ENCODE measurements at places on chromosomes 4 and X.

DNA sequence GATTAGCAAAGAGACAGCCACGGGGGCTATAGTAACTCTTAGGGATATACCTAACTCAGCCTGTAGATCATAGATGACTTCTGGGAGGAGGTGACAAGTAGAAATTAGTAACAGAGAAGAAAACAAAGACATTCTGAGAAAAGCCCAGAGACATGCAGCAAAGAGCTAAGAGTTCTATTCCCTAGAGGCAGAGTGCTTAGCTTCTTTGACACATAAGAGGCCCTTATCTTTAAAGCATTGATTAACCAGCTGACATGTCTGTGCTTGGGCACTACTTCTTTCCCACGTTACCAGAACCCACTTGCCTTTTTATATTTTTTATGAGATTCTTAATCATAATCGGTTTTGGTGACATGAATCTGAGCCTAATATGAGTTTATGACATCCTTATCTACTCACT is 179.5 kb downstream of the GABRB1 start:
- no peak for DNase-seq

- DNase-seq, result no peak
Observed at GRCh38 chrX:44731160-44731559, 112.7 kb upstream of the DUSP21 start.

DNA sequence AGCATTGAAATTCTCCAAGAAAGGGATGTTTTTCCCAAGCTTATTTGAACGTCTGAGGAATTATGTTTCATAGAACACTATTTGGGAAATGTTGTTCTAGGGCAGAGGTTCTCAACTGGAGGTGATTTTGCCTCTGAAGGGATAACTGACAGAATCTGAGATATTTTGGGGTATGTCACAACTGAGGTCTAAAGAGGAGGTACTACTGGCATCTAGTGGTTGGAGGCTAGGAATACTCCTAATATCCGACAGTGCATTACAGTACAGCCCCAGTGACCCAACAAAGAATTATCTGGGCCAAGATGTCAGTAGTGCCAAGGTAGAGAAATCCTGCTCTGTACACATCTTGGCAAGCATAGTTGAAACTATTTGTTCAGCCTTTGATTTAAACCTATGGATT is 6.4 kb downstream of the HSPA4L start:
- DNase-seq, result no peak

- DNase-seq, result no peak
Observed at GRCh38 chr4:60122820-60123219, 1077.3 kb upstream of the ADGRL3 start.

DNA sequence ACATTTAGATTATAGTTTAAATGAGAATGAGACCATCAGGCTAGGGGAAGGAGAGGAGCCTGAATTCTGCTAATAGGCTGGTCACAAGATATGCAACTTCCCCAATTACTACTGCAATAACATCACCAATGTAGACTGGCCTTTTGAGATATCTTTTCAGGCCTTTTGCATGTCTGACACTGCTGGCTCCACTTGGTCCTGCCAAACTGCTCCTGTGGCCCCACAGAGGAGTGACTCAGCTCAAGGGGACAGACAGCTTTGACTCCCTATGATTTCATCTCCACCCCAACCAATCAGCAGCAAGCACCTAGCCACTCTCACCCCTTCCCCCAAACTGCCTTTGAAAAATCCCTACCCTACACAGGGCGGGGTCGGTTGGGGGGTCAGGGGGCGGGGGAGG is 22.8 kb downstream of the GPRIN3 start:
- no peak for DNase-seq

GRCh38 chr4:76058888-76059426 is 15.6 kb upstream of the ART3 start:
- no peak for DNase-seq

GRCh38 chr4:36280555-36280954 is 861 bp upstream of the DTHD1 start:
- DNase-seq, result no peak

DNA sequence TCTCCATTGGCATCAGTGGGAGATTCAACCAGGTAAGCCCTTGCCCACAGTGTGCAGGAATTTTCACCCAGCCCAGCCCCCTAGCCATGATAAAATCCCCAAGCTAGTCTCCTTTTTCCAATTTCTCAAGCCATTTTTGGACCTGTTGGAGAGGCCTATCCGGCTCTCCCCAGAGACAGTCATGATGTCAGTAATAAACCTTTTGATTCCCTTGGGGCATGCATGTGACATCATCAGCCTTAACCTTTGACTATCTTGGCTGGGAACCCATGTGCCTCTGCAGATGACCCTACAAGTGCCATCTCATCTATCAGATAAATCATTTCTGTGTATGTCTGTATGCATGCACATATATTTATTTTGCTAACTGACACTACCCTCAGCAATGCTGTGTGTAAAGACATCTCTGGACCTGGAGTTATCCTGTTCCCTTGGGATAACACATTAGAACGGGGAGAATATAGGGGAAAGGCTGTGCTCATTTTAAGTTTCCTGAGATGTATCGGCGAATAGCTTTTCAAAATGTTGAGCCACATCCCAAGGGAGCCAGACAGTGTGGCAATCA is 51.0 kb downstream of the CYTL1 start:
- no peak for DNase-seq

GRCh38 chrX:2577844-2578466 is 77.2 kb upstream of the DHRSX start:
- DNase-seq, result no peak

GRCh38 chr4:2942037-2942531 is 21.1 kb downstream of the NOP14 start:
- no peak for DNase-seq

GRCh38 chr4:109821185-109821584 is 5.6 kb downstream of the GAR1 start:
- no peak for DNase-seq

GRCh38 chr4:99859618-99860017 is 34.6 kb downstream of the LAMTOR3 start:
- DNase-seq, result no peak

DNA sequence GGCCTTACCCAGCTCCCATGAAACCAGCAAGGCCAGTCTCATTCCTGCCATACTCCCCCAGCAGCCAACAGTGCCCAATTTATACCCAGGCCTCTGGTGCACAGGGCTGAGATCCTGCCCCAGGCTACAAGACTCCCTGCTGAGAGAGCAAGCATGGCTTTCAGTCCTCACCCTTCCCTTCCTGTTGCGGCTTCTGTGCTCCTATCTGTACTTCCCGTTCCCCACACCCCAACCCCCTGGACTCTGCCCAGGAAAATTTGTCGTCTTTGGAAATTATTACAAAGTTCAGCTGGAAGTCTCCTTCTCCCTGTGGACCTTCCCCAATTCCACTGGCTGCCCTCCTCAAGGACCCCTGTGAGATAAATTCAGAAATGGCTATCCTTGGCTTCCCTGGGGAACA is 84.1 kb upstream of the GK2 start:
- DNase-seq, result no peak

- no peak for DNase-seq
Observed at GRCh38 chrX:84724576-84724975, 222.3 kb upstream of the HDX start.

DNA sequence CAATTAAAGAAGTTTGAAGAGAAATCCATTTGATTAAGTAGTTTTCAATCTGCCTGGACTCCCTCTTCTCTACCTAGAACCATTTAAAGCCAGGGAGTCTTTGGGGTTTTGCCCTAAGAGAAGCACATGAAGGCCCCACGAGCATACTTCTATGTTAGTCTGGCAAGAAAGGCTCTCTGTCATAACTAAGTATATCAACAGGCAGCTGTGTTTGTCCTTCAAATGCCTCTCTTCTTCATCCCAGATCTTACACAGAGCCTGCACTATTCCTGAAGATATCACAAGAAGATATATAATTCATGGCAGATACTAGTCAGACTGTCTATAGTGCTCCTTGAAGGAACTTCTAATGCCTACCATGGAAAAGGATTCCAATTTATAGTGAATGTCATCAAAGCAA is 206.2 kb downstream of the PRDM5 start:
- no peak for DNase-seq

DNA sequence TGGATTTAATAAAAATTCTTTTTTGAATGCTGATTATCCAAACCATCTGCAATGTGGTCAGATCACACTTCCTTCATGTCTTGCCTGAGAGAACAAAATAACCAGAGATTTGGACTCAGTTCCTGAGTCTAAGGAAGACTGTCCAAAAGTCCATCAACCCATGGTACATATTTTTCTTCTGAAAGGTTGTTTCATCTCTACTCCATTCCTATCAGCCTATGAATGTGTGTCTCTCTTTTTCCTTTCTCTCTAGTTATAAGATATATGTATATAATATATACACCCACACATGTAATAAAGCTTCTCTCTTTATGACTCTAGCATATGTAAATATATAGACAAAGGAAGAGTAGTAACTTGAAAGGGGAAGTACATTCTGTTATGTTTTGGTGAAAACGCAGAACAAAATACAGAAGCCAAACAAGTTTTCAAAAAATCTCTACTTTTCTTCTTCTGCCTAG is 226.9 kb downstream of the ARHGAP24 start:
- no peak for DNase-seq

DNA sequence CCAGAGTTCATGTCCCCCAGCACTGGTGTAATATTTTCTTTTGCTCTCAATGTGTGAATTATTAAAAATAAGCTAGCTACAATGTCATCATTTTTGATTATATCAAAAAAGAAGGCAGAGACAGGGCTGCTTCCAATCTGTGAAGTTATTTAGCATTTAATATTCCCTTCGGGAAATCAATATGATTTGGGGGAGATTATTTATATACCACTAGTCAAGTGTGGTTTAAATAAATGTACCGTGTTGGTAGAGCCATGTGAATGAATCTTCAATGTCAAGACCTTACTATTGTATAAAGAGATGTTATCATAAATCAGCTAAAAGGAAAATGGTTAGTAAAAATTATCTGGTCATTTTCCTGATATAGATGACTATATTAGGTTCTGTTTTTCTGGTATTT is 87.4 kb upstream of the MID1 start:
- DNase-seq, result no peak

DNA sequence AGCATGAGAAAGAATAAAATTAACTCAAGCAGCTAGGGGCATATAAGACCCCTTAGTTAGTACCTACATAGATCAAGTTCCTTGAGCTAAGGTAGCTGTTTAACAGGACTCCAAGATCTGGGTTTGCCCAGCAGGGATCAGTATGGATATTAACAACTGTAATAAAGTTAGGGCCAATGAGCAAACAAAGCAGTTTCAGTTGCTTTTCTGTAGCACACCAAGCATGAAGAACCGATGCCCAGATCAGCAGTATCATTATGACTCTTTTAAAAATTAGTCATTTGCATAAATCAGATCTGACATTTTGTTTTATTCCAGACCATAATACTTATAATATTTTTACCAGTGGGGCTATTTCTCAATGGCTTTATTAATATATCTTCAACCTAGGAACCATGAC is 80.9 kb downstream of the C4orf33 start:
- no peak for DNase-seq

GRCh38 chrX:30301208-30301607 is 8.0 kb downstream of the NR0B1 start:
- no peak for DNase-seq

GRCh38 chr4:157204634-157205244 is 15.8 kb upstream of the GRIA2 start:
- DNase-seq, result no peak

DNA sequence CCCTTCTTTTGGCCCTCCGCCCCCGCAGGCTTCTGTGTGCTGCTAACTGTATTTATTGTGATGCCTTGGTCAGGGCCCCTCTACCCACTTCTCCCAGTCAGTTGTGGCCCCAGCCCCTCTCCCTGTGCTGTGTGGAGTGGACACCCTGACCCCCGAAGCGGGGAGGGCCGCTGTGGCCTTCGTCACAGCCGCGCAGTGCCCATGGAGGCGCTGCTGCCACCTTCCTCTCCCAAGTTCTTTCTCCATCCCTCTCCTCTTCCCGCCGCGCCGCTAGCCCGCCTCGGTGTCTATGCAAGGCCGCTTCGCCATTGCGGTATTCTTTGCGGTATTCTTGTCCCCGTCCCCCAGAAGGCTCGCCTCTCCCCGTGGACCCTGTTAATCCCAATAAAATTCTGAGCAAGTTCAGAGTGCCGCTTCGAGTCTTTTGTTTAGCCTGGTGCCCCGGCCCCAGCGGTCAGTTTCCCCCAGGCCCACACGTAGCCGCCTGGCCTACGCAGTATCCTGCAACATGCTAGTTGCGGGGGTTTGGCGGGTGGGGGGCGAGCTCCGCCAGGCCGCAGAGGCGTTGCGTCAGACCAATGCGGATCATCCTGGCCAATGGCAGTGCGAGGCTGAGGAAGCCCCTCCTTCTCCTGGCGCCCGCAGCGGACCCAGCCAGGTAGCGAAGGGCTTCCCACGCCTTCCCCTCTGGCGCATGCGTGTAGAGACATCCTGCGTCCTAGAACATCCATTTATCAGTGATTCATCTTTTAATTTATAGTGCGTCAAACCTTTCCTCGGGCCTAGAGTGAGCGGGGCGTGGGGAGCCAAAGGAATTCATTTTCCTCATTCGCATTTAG is 5.6 kb upstream of the KANTR start:
- DNase-seq, result no peak

- no peak for DNase-seq
Observed at GRCh38 chrX:16612257-16612897, 37.6 kb upstream of the S100G start.

DNA sequence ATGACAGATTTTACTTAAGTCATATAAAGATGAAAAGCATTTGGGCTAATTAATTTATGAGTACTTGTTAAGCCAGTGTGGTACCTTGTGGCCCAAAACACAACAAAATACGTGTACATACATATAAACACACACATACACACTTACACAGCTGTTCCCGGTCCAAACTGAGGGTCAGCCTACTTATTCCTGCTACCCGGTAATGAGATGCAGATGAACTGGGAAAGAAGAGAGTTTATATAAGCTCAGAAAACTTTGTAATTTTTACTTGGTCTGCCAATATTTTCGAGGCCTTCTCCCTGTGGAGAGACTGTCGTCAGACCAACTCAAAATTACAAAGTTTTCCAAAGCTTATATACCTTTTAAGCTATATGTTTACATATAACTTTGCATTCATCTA is 25.8 kb upstream of the PBDC1 start:
- no peak for DNase-seq

DNA sequence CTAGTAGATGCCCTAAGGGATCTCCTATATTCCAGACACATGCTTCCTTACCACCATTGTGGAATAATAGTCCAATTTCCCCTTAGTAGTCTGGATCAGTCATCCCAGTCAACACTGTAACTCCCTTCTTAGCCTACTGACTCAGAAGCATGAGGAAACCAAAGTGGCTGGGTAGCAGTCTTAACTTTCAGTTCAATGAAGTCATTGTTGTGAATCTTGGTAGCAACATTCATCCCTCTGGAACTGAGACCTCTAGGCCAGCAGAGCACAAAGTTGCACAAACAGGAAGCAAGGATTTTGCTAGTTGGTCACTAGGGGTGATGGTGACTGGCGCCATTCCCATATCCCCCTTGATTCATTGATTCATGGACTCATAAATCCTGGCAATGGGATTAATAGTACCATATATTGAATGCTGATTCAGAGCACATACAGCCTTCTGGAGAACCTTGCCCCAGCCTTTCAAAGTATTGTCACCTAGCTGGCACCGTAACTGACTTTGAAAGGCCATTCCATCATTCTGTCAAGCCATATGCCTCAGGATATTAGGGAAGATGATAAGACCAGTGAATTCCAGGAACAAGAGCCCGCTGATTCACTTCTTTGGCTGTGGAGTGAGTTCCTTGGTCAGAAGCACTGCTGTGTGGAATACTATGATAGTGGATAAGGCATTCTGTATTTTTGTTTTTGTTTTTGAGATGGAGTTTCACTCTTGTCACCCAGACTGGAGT is 19.7 kb upstream of the GPAT3 start:
- DNase-seq, result peak; percentile 26
